ENCODE measurements at places on chromosomes 11 and 22. TPM values are rescaled to one million over a fixed set of nuclear protein-coding genes. Genes with fewer than 3 reads are reported as not detected.
A peak's percentile ranks its signal among the peaks of the same experiment; 100 is the strongest.

TMEM151A gene
- total RNA-seq: under 0.01 TPM

GRCh38 chr22:23264610-23265367, 84.5 kb downstream of the BCR start:
- DNase-seq: no peak

RAC2 gene
- total RNA-seq: 8.1 TPM

FAM227A gene
- 1.9 TPM for total RNA-seq

ADM gene
- 536 TPM for total RNA-seq

DNA sequence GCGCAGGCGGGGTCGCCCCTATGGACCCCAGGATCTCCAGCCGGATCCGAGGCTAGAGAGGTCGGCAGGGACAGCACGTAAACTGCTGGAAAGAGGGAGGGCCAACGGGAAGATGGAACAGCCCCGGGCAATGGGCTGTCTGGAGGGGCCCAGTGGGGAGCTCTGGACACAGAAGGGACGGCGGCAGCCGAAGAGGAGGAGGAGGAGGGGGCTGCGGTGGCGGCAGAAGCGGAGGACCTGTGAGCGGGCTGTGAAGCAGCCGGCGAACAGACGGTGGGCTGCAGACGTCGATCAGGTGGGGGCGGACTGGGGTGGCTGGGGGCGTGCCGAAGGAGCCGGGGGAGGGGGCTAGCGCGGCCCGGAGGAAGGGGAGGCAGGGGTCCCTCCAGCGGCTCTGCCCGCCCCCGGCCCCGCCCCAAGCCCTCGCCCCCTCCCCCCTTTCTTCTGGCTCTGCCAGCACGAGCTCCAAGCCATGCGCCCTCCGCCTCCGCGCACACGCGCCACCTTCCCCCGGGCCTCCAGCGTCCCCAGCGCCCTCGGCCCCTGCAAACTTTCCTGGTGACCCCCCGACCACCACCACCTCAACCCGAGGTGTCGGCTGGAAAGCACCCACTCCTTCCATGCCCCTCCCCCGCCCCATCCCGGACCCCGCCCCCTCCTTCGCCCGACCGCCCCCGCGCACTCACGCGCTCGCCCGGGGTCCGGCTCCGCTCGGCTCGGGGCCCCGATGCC, 432 bp downstream of the TNKS1BP1 start:
- DNase-seq: peak; percentile 65

DNA sequence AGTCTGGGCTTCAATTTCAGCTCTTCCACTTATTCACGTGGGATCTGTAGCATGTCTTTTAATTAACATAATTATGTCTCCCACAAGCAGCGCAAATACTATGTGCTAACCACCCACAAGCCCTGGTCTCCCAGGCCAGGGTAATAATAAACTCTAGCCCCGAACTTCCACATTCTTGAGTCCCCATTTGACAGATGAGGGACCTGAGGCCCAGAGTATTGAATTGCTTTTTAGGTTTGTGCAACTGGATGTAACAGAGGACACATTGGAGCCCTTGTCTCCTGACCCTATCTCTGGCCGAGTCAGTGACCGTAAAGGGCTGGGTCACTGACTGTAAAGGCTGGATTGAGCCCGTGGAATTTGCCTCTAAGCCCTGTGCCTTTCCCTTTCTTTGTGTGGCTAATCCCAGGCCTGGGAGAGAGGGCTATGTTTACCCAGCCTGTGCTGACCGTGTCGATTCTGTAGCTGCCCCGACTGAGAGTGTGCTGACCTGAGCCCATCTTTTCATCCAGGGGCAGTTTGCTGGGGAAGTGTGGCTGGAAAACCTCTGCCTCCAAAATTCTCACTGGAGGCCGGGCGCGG, 3.9 kb downstream of the CRYBB2 start:
- no peak for DNase-seq

- DNase-seq: no peak
These were observed 101.0 kb downstream of the AMOTL1 start for GRCh38 chr11:94869186-94869585.

- no peak for DNase-seq
These were observed 820.4 kb downstream of the LUZP2 start for GRCh38 chr11:25317216-25317615.

GRCh38 chr11:19349340-19350025, 108.7 kb upstream of the E2F8 start:
- DNase-seq: no peak

- DNase-seq: no peak
These were observed 2.3 kb upstream of the RTN4RL2 start for GRCh38 chr11:57458060-57458409.

GRCh38 chr11:99065121-99065520, 44.4 kb downstream of the CNTN5 start:
- DNase-seq: no peak

- DNase-seq: no peak
These were observed 59.1 kb downstream of the ETS1 start for GRCh38 chr11:128528294-128528693.

DNA sequence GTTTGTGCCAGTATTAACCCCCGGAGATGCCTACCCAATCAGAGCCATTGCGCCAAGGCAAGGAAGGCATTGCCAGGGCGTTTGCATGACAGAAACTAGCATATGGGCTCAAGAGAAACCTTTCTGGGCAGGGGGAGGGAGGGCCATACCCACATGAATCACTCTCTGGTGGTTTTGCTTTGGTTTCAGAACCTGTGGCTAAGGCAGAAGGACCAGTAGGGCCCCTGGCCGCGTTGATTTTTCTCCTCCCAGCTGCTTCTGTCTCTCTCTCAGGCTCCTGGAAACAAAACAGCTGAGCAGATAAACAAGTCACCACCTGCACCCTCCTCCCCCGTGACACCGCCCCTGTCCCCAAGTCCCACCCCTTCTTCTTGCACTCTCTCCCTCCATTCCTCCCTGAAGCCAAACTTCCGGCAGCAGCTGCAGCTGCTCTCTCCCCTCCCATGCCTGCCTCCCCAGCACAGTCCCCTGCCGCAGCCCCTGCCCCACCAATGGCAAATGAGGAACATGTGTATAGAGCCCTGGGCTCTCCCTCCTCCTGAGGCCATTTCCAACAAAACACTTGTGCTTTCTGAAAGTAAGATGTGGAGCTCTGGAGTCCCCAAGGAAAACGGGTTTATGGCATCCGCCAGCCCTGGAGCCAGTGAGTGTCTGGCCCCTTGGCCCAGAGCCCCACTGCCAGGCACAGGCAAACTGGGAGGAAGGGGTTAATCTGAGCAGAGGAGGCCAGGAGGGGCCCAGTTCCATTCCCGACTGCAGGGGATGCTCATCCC, 39.0 kb upstream of the ADA2 start:
- no peak for DNase-seq

GRCh38 chr11:83292709-83293456, 6.7 kb upstream of the CCDC90B start:
- peak; percentile 63 for DNase-seq

DNA sequence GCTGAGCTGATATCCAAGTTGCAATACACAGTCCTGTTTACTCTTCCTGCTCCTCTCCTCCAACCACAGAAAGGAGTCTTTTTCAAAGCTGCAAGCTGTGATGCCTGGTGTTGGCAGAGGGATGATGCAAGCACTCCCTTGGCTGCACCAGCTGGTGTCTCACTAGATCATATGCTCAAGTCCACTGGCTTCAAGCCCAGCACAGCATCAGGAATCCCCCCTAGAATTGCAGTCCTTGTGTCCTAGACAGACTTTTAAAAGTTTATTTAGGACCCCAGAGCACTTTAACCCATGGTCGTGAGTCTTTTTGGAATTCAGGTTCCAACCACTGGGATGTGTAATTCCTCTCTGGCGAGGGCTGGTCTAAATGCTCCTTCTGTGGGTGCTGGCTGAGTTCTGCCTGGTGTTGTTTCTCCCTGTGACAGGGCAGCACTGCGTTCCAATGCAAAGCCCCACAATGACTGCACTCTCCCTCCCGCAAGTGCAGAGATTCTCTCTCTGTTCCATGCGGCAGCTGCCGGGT, 1.9 kb upstream of the HEPN1 start:
- peak; percentile 77 for DNase-seq

DNA sequence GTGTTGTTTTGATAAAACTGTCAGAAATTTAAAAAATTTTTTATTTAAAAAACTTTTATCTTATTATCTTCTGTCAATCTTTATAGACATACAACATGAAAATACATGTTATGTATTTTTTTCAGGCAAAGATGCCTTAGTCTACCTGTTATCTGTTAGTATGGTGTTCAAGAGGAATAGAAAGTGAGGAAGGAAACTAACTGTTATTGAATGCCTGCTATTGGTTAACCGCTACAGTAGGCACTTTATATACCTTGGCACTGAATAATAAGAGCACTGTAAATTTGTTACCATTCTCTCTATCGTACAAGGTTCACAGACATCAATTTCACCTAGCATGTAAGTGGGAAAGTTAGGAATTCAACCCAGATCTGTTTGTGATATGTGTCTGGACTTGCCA, 272.1 kb upstream of the CCDC90B start:
- DNase-seq: no peak

- DNase-seq: no peak
These were observed 3.3 kb downstream of the NADSYN1 start for GRCh38 chr11:71456294-71456693.

DNA sequence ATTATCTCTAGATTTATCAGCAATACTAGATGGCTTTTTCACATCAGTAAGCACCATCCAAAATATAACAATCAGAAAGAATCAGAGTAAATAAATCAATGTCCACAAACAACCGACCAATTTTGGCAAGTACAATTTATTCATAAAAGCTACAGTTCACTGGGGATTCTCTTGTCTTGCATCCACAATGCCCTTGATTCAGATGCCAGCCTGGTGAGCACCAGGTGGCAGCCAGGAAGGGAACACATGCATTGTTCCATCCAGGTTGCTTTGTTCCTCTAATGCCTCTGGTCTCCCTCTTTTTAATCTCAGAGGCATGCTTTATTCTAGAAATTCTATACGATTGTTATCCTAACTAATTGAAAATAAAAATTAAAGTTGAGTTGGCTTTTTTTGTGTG, 242.1 kb upstream of the KIRREL3 start:
- DNase-seq: no peak

RFPL2 gene
- total RNA-seq: not detected

DNA sequence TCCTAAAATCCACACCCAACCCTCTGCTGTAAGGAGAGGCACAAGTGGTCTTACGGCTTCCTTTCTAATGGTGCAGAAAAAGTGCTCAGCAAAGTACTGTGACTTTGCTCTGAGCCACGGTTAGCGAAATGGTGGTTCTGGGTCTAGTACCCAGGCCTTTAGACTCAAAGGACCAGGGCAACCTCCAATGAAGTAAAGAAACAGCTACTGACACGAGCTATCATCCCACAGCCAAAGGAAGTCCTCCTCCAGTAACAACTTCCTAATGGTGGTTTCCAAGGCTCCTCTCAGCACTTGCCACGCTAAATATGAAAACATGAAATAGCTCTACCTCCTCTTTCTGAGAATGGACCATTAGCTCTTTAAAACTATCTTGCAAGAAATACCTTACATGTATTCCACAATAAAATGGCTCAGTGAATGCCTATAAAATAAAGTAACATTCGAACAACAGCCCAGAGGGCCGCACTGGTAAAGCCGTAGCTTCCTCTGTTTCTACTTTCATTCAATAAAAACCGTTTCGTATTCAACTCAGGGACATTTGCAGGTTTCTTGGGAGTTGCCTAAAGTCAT, 122.4 kb downstream of the ETS1 start:
- no peak for DNase-seq

PDGFD gene
- 4.8 TPM for total RNA-seq

CCDC88B gene
- 1.7 TPM for total RNA-seq
